ENCODE measurements at places on chromosomes 2 and 18.
A peak's percentile ranks its signal among the peaks of the same experiment; 100 is the strongest.

DNA sequence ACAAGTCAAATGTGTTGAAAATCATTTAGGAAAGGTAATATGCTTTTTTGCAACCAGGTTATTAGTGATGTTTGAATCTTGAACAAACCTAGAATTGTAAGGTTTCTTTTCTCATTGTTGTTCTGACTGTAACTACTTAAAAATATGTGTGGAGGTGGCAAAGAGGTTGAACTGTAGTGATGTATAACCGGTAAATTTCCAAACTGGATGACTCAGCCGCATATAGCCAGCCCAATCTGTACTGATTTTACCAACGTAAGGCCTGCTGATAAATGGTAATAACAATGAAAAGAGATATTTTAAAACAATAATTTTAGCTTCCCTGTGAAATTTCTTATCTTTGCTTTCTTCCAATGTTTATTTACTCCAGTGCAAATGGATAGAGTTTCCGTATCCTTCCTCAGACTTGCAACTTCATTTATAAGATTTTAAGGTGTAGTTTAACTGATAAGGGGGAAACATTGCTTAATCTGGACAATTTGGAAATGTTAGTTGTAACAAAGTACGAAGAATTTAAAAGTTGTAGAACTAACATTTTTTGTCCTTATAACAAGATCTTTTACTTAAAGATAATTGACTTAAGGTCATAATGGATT lies 1170.4 kb upstream of the ZEB2 start:
- no peak for DNase-seq

DNA sequence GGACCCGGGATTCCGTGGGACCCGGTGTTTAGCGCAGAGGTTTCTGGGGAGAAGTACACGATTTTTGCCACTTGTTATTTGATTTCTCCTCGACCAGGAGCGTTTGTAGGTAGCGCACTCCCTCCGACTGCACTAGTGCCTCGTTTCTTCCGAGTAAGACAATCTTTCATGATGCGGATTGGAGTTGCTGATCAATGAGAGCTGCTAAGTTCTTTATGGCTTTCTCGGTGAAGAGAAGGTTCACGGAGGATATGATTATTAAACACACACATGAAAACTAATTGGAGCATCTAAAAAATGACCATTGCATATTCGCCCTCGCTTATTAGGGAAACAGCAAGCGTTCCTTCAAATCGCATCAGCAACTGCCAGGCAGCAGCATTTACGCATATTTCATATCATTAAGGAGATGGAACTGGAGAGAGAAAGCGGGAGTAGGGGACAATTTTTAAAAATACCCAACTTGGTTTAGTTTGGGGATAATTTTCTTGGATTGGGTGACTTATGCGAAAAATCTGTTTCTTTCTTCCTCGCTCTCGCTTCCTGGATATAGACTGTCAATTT lies 616 bp downstream of the EML6 start:
- DNase-seq: no peak

- DNase-seq: no peak
These were observed 601.7 kb downstream of the ARHGAP15 start for GRCh38 chr2:143730953-143731260.

DNA sequence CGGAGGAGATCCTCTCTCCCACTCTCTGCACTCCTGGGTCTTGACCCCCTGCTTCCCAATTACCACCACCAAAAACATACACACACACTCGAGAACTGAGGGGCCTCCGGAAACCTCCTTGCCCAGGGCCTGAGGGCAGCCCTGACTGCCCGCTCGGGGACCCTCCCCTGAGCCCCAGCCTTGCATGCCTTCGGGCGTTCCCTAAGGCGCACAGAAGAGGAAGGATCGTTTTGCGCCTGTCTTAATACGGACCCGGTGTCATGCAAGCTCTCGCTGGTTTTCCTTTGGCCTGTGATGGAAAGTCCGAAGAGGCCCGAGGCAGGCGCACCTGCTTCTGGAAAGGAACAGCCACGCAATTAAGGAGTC lies 19.8 kb downstream of the POU3F3 start:
- DNase-seq: no peak

DNA sequence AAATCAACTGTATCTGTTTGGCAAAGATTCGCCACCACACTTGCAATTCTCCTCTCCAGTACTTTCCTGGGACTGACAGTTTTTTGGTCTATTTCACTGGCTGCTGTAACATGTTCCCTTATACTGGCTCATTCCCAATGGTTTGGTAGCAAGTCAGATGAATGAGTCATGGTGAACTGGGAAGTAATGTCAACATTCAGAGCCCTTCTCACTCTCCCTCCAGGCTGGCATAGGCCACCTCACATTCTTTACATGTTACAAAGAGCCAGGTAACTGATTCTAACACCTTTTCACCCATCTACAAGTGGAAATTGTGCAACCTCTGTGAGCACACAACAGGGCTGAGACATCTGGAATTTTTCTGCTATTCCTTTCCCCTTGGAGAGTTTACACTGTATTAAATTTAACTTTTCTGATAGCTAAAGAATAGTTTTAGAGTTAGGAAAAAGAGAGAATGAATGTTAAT lies 111.3 kb upstream of the TLK1 start:
- DNase-seq: no peak

- no peak for DNase-seq
These were observed 4.2 kb downstream of the SP9 start for GRCh38 chr2:174338671-174339560.

- no peak for DNase-seq
These were observed 243.0 kb downstream of the RPRM start for GRCh38 chr2:153235516-153235915.

DNA sequence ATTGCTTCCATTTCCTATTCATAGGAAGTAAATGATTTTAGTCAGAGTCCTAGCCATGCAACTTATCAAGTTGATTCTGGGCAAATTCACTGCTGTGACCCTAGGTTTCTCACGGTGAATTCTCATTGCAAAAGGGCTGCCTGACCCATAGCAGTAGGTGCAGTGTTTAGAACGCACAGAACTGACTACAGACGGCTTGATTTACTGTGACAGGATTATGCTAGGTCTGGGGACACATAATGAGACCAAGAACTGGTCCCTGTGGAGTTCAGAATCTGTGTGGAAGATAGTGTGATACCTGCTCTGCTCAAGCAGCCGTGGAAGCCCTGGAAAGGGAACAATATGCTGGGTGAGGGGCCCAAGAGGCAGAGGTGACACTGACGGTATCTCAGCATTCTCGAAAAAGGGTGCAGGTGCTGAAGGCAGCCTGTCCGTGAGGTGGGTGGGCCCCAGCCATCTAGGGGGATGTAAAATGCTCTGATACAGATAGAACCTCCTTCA lies 46.4 kb downstream of the ABCG8 start:
- DNase-seq: no peak

GRCh38 chr2:47375307-47375706 lies 27.6 kb upstream of the MSH2 start:
- DNase-seq: no peak

DNA sequence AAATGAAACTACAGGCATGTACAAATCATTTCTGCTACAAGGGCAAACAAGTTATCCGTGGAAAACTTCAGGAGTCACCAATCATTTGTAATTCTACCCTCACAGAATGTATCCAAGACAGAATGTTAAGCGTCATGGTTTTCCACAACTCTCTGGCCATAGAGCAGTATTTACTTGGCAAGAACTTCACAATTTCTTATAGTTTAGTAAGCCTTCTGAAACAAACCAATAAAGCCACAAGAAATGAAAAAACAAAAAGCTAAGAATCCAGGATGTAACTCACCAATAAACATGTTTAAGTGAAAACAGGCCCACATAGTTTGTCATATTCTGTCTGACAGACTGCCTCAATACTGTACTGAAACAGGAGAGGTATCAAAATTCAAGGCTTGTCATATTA lies 70.3 kb downstream of the LNPK start:
- no peak for DNase-seq

DNA sequence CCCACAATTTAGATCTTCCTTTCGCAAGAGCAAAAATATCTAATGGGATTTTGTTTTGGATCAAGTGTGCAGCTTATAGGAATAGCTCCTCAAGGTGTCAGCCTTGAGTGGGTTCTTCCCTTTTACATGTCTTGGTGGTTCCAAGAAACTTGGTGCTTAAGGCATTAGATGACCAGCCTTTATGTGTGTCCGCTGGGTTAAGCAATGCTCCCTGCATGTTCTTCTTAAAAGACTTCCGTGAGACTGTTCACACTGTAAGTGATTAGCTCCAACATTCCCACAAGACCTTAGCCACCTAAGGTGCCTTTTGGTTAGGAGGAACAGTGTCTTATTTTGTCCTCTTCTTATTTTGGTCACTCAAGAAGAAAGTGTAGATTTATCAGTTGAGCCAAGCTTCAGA lies 44.3 kb upstream of the GPR39 start:
- no peak for DNase-seq

GRCh38 chr2:60391649-60392375 lies 161.6 kb downstream of the BCL11A start:
- DNase-seq: no peak

GRCh38 chr2:219477815-219478214 lies 20.9 kb upstream of the GMPPA start:
- no peak for DNase-seq

GRCh38 chr2:8704906-8705305 lies 23.1 kb downstream of the ID2 start:
- no peak for DNase-seq

- peak; percentile 74 for DNase-seq
These were observed 43.3 kb upstream of the PLB1 start for GRCh38 chr2:28452534-28453081.

GRCh38 chr2:63668466-63668865 lies 79.7 kb downstream of the MDH1 start:
- no peak for DNase-seq

DNA sequence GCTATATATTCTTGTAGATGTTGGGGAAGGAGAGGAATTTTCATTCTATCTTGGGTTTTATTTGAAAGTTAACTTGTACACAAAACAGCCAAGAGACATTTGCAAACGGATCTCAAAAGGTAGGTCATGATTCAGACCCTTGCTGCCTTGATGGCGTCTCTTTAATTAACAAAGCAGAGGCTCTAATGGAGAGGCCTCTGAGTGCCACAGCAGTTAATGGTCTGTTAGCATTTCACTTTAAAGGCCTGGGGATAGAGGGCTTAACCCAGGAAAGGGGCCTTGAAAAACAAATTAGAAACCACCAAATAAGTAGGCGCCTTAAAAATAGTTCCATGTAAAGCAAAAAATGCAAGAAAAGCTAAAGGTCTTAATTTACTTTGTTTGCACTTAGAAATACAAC lies 836.9 kb upstream of the CELF4 start:
- DNase-seq: no peak

- DNase-seq: no peak
These were observed 45.7 kb upstream of the C2orf74 start for GRCh38 chr2:61116302-61116701.

- DNase-seq: no peak
These were observed 171.6 kb downstream of the ANAPC1 start for GRCh38 chr2:111712361-111712760.

- DNase-seq: no peak
These were observed 83.0 kb upstream of the CHRNA1 start for GRCh38 chr2:174846941-174847938.

DNA sequence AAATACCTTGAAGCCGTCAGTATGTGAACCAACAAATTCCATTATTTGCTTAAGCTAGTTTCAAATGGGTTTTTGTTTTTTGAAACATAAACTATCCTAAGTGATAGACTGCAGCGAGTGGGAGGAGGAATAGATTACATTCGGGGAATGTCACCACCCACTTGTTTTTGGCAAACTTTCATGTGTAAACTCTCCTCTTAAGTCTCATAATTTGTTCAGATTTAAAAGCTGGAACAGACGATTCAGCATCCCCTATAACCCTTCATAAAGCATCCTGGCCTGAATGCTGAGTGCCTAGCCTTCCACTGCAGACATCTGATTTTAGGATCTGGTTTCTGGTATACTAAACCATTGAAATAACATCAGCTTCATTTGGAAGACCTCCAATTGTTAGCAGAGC lies 51.0 kb downstream of the CPO start:
- DNase-seq: no peak

GRCh38 chr2:27566628-27567027 lies 16.2 kb upstream of the ZNF512 start:
- no peak for DNase-seq

DNA sequence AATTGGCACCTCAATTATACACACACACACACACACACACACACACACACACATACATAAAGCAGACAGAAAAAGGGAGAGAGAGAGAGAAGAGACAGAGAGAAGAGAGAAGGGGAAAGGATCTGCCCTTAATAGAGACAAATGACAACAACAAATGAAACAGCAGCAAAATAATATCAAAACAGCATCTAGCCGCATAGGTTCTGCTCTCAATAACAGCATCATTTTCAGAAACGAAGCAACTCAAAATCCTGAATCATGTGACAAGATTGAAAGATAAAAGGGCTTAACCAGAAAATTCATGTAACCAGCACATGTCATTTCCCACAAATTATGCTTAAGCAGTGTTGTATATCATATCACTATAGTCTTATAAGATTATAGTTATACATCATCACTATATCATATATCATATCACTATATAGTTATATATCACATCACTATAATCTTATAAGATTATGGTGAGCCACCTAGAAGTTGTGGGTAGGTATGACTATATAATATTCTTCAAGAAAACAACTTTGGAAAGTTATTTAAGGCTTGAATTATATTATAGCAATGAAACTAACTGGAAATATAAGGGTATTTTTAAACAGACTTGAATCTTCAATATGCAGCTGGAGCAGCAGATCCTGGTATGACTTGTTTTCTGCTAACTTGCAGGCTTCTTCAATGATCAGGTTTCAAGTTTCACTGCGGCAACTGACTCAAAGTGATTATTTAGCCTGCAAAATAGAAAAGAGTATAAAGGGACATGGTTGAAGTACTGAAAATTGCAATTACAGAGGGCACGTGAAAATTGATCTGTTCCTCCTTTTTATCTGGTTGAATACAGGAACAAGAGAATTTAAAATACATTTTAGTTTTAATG lies 16.1 kb upstream of the VPS54 start:
- DNase-seq: no peak

DNA sequence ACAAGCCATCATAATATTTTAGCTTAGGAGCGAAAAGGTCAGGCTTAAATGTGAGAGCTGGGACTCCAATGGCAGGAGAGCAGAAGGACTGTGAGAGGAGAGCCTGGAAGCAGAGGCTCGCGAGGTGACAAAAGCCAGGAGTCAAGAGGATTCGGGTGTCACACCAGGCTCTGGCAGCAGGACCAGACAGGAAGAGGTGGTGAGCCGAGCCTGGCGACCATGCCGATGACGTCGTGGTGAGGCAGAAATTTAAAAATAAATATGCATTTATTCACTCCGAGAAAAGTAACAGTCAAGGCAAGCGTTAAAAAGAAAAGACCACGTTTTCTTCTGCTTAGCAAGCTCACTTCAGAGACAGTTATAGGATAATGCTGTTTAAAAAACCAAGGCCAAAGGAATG lies 31.3 kb upstream of the ZNF236 start:
- DNase-seq: no peak

DNA sequence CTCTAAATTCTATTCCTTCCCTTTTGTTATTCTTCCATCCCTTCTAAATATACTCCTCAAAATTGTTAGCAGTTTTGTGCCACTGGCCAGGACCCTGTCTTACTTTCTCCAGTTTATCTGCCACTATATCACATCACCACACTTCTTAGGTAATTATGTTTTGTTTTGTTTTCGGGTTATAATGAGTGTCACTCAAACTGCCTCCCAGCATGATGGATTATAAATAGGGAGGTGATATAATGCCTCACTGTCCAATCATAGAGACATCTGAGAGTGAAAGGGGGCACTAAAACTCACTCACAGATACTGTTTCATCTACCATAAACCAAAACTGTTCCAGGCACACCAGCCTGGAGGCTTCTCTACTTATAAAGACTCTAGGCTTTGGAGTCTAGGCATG lies 3.5 kb downstream of the RSAD2 start:
- no peak for DNase-seq

Data from stimulated activated CD4-positive, alpha-beta T cell treated with anti-CD3 and anti-CD28 coated beads, Interleukin-1b, Interleukin-23, amount 100 ng/mL, for 24 hours (primary cell).